ENCODE measurements at places on chromosomes 3 and 15.

DNA sequence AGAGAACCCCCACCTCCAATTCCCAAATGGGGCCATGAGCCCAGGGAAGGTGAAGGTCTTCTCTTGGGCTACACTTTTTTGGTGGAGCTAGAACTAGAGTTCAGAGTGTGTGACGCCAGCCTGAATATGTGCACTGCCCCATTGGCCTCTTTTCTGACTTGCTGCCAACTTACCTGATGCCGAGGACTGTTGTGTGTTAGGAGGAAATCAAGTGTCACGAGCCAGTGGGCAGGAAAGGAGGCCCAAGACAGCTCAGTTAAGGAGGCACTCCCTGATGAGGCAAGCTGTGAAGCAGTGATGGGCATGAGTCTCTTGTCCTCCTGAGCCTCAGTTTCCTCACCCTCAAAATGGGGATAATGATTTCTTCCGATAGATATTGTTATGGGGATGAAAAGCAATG is 107.8 kb downstream of the ANP32A start:
- DNase-seq = no peak

DNA sequence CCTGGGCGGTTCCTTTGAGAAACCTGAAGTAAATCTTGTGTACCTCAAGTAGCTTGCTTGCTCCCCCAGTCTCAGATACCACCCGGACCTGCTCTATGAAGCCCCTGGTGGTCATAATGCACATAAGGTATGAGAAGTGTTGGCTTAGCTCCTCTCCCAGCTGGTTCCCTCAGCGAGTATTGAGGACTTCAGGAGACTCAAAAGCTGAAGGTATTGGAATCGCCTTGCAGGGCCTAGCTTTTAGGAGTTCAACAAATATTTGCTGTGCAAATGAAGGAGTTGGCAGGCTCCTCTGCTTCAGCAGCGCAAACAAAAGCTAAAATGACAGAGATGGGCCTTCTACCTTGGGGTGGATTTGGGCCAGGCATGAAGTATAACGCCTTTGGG is 1.7 kb downstream of the CMTM8 start:
- DNase-seq = no peak

GRCh38 chr3:156975721-156976120 is 149.6 kb downstream of the LEKR1 start:
- DNase-seq = no peak

DNA sequence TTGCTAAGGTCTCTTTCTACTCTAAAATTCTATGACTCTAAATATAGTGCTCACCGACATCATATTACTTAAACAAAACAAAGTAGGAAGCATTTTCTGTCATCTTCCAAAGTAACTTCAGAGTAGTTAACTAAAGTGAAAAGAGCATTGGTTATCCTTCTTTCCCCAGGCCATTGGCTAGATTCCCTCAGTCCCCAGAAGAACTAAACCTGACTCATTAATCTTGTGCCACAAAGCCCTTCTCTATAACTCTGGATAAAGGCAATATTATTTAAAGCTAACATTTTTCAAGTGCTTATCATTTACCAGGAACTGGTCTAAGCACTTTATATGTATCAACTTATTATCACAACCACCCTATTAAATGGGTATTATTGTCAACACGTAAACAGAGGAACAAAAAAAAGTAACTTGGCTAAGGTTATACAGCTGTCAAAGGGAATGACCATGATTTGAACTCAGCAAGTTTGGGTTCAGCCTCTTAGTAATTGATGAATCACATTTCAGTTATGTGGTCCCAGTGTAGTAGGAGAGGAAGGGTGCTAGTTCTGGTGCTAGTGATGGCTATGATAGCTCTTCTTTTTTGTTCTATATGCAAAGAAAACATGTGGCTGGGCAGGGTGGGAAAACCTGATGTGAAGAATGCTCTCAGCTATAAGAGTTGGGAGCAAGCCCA is 304.9 kb downstream of the FGF12 start:
- DNase-seq = no peak

- no peak for DNase-seq
Measured at GRCh38 chr3:160973067-160973809, 131.9 kb downstream of the B3GALNT1 start.

GRCh38 chr3:50028346-50028745 is 60.4 kb upstream of the RBM5 start:
- no peak for DNase-seq

DNA sequence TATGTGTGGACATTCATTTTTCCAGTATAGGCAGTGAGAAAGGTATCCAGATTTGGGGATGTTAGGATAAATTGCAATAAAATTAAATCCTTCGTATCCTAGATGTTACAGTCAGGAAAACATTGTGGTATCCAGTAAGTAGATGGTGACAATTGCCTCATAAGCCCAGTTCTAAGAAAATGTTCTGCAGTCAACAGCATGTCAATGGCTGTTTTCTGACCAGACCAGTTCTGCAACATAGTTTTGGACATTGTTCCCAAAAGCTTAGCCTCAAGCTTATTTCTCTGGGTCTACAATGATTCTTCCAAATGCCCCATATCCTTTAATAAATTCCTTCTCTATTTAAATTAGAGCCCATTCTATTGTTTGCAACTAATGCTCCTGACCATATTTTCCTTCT is 480.7 kb downstream of the FHIT start:
- no peak for DNase-seq

GRCh38 chr3:155704771-155705559 is 39.9 kb downstream of the PLCH1 start:
- DNase-seq = no peak

DNA sequence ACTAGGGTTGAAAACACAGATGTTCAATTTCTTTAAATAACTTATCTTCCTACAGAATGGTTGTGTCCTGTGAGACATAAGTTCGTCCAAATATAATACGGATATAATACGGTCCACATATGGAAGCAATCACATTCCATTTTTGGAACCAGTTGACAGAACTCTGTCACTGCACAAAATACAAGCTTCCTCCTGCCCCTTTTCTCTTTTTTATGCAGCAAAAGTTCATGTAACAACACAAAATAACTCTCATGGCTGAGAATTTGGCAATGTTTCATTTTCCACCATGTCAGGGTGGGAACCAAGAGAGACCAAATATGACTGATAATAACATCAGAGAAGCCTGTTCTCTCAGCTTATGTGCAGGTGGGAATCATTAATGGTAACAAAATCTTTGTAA is 158.1 kb upstream of the ZNF385D start:
- no peak for DNase-seq

DNA sequence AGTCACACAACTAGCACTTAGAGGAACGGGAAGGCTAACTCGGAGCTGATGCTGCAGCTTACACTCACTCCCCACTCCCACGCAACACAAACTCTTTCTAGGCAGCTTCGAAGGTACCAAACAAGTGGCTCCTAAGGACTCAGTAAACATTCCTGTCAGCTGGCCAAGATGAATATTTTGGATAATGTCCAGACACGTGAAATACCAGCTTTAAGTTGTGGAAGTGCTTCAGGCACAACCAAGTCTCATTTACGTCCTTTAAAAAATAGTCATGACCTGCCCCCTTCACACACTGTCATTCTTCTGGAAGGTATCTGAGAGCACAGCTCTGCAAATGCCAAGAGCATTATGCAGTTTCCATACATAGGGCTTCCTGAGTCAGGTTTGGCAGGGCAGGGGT is 1005.9 kb upstream of the CFAP20DC start:
- DNase-seq = no peak

GRCh38 chr15:70324001-70324974 is 226.6 kb upstream of the TLE3 start:
- no peak for DNase-seq

- no peak for DNase-seq
Measured at GRCh38 chr3:48445277-48445882, 1.2 kb upstream of the ATRIP start.

DNA sequence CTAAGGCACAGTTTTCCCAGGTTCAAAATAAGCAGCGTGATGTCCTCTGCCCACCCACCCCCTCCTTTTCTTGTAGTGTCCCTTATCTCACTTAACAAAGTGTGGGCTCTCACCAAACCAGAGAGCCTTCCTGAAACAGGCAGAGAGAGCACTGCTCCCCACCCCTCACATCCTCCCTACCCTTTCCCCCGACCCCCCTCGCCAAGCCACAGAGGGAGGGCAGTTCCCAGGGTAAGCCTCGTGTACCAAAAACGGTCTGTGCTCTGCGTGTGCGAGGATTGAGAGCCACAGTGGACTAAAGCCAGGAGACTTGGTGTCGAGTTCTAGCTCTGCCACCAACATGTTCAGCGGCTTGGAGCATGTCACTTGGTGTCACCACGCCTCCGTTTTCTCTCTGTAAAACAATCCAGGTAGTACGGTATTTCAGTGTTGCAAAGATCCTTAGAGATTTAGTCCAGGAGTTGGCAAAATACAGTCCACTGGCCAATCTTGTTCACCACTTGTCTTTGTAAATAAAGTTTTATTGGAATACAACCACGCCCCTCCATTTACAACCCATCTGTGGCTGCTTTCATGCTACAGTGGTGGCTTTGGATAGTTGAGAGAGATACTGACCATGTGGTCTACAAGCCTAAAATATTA is 249.9 kb downstream of the OPA1 start:
- DNase-seq = no peak

GRCh38 chr3:149701206-149701976 is 43.6 kb upstream of the WWTR1 start:
- no peak for DNase-seq

DNA sequence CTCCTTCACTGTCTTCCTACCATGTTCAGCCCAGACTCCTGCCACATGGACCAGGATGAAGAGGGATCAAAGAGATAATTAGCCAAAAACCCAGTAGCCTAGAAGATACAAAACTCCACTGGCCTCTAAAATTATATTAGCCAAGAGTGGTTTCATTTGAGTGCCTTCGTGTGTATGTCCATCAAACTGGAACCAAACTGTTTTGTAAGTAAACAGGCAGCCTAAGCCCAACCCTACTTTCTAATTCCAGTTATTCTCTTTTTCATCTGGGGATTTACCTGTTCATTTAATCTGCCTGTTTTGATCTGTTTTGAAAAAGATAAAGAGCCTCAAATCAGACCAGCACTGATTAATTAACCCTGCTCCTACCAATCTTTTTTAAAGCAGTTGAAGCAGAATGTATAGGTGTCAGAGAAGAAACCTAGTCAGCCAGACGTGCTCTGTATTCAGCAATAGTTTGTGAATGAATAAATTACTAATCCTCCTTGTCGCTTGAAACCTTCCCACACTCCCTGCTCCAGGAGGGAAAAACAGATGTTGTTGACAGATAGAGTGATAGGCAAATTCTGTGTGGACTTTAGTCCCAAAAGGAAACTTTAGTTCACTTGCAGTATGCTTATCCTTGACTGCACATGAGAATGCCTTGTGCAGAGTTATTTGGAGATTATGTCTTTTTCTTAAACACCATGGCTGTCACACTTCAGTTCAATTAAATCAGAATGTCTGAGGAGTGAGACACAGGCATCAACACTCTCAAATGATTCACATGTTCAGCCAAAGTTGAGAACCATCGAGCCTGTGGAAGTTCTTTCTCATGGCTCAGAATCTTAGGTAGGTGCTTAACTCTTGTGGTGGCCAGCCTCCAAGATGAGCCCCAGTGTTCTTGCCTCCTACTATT is 55.5 kb upstream of the ZBED2 start:
- DNase-seq = no peak

- DNase-seq = no peak
Measured at GRCh38 chr3:184211297-184211696, 18.1 kb upstream of the VWA5B2 start.

GRCh38 chr3:101873619-101874018 is 24.3 kb downstream of the NFKBIZ start:
- DNase-seq = no peak

- no peak for DNase-seq
Measured at GRCh38 chr3:129738172-129738571, 131.7 kb upstream of the PLXND1 start.

DNA sequence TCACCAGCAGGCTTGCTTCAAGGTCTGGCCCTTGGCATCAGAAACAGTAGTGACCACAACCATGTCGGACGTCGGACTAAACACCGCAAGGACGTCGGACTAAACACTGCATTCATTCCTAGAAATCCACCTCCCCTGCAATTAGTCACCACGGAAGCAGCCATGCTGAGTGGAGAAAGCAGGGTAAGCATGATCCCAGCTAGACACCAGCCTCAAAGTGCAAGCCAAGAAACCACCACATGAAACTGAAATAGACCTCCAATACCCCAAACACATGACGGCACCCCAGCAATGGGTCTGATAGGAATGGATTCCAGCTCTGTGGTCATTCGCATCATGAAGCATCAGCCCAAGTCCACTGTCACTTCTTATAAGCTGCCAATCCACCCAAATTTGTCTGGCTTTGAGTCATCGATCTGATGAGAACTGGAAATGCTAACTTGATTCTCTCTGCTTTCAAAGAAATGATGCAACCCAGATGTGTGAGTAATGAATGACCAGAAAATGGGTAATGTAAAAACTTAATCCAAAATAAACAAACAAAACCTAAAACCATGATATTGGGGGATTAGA is 348.3 kb upstream of the TMCO5A start:
- no peak for DNase-seq

DNA sequence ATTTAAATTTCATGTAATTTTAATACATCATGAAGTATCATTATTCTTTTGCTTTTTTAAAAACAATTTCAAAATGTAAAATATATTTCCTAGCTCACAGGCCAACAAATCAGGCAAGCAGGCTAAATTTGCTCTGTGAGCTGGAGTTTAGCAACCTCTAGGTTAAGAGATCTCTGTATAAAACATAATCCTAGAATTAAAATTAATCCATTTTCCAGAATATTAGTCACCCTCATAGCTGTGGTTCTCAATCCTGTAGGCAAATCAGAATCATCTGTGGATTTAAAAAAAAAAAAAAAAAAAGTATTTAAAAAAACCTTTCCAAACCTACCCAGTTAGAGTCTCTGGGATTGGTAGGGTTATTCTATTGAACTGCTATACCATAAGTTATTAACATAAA is 209.7 kb downstream of the MINAR1 start:
- no peak for DNase-seq
